Natural killer cell (primary cell): ENCODE measurements at places on chromosomes 1 and 21.

DNA sequence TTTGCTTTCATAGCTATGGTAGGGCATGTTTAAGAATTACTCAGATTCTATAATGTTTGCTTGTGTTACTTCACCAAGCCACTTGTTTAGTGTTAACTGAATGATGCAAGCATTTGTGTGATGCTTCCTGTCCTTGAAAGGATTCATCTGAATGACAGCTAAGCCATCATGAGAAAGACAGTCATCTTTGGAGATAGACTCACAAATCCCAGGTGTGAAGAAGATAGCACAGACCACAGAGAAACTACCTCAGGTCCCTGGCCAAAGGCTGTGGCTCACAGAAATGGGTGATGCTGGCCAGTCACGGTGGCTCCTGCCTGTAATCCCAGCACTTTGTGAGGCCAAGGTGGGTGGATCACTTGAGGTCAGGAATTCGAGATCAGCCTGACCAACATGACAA is 321.4 kb downstream of the DPYD start:
- DNase-seq: no peak
- no peaks in the 10 kb centered on the region for H3K27me3 ChIP-seq
- H3K4me1 ChIP-seq: no peaks in the 10 kb centered on the region
- H3K4me3 ChIP-seq: no peak overlapping the region
- peaks cover 5% of the 10 kb centered on the region for H3K36me3 ChIP-seq

- peak overlapping the region; percentile 71 for H3K27ac ChIP-seq
- H3K36me3 ChIP-seq: no peaks in the 10 kb centered on the region
- H3K27me3 ChIP-seq: no peaks in the 10 kb centered on the region
- H3K4me3 ChIP-seq: no peak overlapping the region
- H3K4me1 ChIP-seq: peaks cover 40% of the 10 kb centered on the region
Measured at GRCh38 chr1:116377541-116378529, 4.8 kb downstream of the ATP1A1 start.

- no peaks in the 10 kb centered on the region for H3K36me3 ChIP-seq
- no peaks in the 10 kb centered on the region for H3K4me1 ChIP-seq
- H3K27me3 ChIP-seq: no peaks in the 10 kb centered on the region
- H3K4me3 ChIP-seq: no peak overlapping the region
- no peak for DNase-seq
- H3K27ac ChIP-seq: no peak overlapping the region
Measured at GRCh38 chr1:79386730-79387129, 380.2 kb upstream of the ADGRL4 start.

DNA sequence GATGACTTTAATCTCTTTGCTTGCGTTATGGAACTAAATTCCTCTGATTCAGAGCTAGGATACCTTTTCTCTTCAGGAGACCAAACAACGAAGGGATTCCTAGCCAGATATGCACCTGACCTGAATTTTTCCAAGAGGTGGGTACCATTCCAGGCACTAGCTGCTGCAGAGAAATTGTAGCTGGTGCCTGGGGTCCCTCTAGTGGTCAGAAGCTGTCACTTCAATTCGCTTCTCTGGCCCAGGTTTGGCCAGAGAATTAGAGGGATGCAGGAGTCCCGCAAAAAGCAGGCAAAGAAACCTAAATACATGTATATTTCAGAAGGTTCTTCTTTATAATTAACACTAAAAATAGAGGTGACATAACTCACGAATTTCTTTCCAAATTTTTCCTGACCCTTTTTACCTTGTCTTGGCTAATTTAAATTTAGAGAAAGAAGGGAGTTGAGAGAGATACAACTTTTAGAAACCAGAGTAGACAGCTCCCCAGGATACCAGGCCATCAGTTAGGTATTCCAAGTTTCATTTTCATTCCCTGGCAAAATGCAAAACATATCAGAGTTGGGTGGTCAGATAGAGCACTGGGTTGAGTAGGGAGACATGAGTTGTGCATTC is 9.6 kb downstream of the ACKR1 start:
- no peak overlapping the region for H3K4me3 ChIP-seq
- no peaks in the 10 kb centered on the region for H3K4me1 ChIP-seq
- DNase-seq: peak; percentile 63
- H3K36me3 ChIP-seq: no peaks in the 10 kb centered on the region
- no peak overlapping the region for H3K27ac ChIP-seq
